Esophagus mucosa (tissue), 1 donor: ENCODE measurements at places on chromosomes 6 and 20. TPM values are rescaled to one million over a fixed set of nuclear protein-coding genes. Genes with fewer than 3 reads are reported as not detected.

TXLNB gene
- total RNA-seq: 0.24 TPM

APOBEC2 gene
- total RNA-seq: not detected

GPSM3 gene
- total RNA-seq: 2.2 TPM

AFG1L gene
- 7.6 TPM for total RNA-seq

DNA sequence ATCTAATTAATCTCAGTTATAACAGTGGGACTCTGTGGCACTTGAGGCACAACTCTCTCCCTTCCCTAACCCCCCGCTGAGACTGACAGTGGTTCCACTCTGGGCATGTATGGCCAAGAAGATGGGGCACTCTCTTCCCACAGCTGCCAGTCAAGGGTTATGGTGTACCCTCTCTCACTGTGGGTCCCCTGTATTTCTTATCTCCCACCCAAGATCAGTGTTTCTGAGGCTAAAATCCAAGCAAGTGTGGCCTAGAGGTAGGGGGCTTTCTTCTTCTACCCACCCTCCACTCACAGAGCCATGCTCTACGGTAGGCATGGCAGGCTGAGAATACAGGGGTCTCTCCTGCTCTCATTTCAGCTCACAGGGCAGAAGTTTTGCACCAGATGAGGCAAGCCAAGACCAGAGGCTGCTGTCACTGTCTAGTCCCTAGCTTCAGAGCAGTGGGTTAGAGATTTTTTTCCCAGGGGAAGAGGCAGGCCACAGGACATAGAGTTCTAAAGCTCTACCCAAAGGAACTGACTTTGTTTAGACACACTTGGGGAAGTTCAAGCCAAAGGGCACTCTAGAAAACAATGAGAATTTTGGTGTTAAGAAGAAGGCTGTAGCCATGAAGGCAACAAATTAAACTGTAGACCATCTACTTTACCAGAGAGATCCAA lies 31.7 kb upstream of the HINT3 start:
- peak; percentile 14 for ATAC-seq

DNA sequence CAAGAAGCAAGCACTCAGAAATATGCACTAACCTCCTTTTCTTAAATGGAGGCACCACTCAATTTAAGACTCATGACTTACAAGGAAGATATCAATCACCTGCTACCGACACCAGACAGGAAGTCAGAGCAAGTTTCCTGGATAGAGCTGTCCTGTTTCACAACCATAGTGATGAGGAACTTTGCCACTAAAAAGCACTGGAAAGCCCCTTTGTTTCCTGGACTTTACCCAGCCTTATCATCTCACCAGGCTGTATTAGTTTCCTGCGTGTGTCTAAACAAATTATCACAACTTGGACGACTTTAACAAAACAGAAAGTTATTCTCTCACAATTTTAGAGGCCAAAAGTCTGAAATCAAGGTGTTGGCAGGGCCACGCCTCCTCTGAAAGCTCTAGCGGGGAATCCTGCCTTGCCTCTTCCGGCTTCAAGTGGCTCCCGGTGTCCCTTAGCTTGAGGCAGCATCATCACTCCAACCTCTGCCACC lies 253.8 kb upstream of the STXBP5 start:
- peak; percentile 57 for ATAC-seq

DNA sequence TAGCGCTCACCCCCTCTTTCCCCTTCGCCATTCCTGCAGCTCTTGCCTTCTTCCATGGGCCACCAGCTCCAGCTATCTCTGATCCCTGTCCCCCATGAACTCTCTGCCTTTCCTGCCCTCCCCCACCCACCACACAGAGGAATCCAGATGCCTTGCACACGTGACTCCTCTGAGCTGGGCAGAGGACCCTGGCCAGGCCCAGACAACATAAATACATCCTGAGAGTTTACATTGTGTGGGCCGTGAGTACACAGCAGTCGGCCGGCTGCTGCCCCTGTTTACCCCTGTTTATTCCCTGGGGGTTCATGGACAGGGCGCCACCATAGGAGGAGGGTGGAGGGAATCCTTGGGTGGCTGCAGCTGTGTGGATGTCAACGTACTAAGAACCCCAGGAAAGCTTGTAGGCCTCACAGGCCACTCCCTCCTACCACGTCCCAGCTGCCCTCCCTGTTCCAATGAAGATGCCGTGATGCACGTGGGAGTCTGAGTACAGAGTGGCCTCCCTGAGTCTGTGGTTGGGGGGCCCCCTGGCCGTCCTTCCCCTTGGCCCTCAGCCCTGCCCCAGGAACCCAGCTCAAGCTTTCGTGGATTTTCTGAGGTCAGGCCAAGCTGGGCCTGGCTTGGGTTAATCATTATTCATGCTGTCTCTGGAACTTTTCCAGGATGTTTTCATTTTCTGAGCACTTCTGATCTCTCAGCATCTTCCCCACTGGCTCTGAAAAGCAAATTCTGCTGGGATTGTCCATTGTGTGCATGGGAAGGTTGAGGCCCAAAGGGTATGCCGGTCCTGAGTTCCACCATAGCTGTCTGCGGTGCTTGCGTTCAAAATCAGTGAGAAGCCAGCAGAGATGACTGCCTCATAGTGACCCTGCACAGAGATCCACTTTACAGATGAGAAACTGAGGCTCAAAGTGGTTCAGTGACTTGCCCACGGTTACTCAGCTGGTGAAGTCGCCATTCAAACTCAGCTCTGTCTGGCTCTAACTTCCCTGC lies 136.3 kb downstream of the MRPL14 start:
- no peak for ATAC-seq

GRCh38 chr6:160069050-160069454 lies 52.6 kb upstream of the SLC22A1 start:
- peak; percentile 41 for ATAC-seq

- no peak for ATAC-seq
Observed at GRCh38 chr6:75603106-75603420, 1.4 kb downstream of the SENP6 start.

DNA sequence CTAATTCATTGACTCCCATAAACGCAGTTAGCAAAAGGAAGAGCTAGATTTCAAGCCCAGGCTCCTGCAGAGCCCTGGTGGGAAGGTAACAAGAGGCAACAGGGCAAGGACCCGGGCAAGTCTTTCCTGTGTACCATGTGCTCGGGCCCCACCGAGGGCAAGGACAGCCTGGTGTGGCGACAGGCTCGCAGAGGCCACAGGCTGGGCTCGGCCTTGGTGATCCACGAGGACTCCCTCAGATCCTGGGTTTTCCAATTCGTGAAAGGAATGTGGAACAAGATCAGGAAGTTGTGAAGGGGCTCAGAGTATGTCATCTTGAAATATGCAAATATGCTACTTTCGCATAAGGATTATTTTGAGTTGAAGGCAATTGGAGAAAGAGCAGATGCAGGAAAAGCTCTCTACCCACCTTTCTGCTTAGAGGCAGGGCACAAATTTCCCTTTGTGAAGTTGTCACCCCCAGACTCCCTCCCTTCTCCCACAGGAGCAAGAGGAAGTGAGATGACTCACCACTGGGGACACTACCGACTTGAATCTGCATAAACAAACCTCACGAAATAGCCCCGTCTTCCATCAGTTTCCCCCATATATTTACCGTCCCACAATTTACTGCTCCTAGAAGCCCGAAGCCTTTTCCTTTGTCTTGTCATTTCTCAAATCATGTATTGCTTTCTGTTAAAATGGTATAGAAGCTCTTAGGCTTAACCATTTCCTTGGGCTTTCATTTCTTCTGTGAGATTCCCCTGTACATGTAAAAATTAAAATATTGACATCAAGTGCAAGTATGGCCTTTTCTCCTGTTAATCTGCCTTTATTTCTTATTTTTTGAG lies 79.0 kb downstream of the PSMG4 start:
- no peak for ATAC-seq

- no peak for ATAC-seq
Observed at GRCh38 chr6:16855460-16855859, 94.2 kb upstream of the ATXN1 start.

DNA sequence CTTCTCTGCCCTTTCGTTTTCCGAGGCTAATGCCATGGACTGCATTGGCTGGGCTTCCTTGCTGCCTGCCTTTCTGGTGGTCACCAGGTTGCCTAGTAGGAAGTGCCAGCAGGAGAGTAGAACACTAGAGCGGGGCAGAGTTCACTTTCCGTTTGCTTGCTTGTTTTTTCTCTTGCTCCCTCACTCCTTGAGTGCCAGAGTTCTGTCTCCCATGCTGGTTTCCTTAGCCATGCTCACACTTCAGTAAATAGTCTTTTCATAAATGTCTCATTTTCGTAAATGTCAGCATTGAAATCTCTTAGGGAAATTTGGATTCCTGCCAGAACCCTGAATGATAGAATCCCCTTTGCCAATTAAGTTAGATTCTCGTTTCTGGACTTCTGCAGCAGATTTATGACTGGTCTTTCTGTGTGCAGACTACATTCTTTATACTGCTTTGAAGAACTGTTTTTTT lies 63.9 kb downstream of the FAM83B start:
- no peak for ATAC-seq
